ENCODE measurements at places on chromosomes 1 and 21.

GRCh38 chr1:68213843-68214242 is 18.5 kb downstream of the WLS start:
- no peak for DNase-seq

- DNase-seq: no peak
Measured at GRCh38 chr1:160373696-160374095, 6.8 kb downstream of the NHLH1 start.

DNA sequence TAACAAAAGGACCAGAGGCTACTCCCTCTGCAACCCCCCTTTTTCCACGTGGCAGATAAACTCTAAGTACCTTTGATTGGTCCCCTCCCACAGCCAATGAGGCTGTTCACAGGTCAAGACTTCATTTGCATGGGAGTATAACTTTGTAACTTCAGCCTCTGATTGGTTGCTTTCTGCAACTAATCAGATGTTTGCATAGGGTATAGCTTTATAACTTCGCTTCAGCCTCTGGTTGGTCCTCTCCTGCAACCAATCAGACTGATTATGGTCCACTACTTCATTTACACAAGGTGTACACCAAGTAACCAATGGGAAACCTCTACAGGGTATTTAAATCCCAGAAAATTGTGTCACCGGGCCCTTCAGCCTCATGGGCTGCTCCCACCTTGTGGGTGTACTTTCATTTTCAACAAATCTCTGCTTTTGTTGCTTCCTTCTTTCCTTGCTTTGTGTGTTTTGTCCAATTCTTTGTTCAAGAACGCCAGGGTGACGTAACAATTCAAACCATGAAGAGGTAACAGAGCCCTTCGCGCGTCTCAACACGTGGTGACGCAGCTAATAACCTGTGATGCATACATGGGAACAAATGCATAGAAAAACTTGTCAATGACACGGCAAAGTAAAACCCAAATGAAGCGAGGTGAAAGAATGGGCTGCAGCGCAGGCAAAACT is 47.2 kb downstream of the VPS26C start:
- no peak for DNase-seq

DNA sequence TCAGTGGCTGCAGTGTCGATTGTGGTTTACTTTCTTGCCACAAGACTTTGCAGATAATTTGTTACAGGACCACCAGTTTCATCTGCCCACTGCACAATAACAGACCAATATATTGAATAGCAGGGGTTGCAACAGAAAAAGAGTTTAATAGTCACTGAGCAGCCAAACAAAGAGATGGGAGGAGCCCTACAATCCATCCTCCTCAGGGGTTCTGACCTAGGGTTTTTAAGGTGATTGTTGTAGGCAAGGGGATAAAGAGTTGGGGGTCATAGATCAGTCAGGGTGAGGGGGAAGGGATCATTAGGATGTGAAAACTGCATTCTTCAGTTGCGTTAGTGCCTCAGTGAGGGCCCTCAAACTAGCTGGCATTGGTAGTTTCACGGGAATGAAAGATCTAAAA is 110.7 kb upstream of the OLFM3 start:
- no peak for DNase-seq

DNA sequence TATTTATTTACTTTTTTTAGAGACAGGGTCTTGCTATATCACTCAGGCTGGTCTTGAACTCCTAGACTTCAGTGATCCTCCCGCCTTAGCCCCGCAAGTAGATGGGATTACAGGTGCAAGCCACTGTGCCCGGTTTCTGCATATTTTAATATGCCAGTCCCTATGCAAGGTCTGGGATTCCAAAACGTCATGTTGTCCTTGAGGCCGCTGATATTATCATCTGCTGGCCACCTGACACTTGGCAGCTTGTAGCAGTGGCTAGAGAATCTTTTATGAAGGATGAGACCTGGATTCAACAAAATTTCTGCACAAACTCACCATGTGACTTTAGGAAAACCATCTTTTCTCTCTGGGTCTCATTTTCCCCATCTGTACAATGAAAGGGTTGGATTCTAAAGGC is 32.9 kb upstream of the OSBPL9 start:
- DNase-seq: no peak

DNA sequence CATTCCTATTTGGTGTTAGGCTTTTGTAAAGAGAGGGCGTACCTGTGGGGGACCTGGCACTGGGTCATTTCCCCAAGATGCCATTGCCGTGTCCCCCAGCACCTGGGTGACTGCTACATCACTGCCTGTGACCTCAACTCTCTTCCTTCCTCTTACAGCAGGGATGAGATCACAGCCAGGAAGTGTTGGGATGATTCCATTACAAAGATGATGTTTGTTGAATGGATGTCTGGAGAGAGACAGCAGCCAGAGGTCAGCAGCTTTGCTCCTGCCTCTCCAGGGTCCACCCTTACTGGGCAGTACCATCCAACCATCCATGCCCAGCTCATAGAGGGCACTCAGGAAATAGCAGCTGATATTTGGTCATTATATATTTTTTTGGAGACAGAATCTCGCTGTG is 35.1 kb downstream of the TMEM51 start:
- DNase-seq: no peak

DNA sequence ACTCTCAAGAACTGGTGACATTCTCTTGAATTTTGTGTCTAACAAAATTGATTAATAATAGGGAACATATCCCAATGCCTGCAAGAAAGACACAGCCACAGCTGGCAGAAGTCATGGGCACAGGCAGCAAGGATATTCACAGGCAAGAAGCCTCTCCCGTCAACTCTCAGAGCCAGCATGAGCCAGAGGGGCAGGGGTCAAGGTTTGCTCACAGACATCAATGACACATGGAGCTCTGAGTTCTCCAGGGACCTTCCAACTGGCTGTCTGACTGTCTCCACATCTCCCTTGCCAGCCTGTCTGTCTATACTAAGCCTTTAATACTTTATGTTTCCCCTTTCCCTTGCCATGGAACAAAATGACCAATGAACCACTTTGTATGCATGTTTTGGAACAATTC is 101.5 kb upstream of the RAB4A start:
- DNase-seq: no peak

GRCh38 chr1:156025876-156026275 is 5.1 kb upstream of the SSR2 start:
- peak; percentile 91 for DNase-seq

GRCh38 chr1:58717979-58718378 is 18.1 kb upstream of the MYSM1 start:
- no peak for DNase-seq

DNA sequence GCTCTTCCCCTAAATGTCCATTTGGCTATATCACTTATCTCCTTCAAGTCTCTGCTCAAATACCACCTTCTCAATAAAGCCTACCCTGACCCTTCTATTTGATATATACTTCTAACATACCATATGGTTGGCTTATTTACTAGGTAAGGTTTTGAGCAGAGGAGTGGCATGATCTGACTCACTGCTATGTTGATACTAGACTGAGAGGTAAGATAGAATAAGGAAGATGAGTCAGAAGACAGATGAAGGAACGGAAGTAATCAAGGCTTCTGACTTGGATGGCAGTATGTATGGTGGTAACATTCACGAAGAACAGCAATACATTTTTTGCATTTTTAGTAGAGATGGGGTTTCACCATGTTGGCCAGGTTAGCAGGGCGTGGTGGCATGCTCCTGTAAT is 4.8 kb upstream of the HRNR start:
- DNase-seq: no peak

DNA sequence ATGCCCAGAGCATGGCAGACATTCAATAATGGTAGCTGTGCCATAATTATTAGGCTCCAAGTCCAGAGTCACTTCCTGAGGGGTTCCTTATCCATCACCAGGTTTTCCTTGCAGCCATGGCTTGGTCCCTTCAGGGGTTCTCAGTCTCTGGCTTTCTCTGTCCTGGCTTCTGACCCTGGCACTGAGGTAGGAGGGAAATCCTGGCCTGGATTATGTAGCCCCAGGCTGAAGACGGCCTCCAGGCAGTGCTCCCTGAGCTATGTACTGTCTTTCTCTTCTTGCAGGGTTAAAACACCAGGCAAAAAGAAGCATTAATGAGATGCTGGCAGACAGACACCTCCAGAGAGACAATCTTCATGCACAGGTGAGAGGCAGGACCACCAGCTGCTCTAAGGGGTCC is 9.5 kb upstream of the PADI3 start:
- DNase-seq: peak; percentile 84

DNA sequence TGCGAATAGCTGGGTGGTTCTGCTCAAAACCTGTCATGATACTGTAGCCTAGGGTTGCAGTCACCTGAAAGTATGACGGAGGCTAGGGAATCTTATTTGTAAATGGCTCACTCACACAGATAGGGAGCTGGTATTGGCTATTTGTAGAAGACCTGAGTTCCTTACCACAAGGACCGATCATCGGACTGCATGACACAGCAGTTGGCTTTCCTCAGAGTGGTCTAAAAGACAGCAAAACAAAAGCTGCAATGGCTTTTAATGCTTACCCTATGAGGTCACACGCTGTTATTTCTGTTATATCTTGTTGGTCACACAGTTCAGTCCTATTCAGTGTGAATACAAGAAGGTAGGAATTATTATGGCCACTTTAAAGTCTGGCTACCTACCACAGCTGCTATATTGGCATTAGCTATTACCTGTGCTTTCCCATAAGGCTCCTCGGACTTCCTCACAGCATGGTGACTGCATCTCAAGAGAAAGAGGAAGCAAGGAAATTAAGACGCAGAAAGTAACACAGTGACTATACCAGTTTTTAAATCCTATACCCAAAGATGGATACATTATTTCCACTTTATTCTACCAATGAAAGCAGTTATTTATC is 68.4 kb upstream of the LRRC7 start:
- no peak for DNase-seq
